ENCODE measurements at places on chromosomes 3 and 15. TPM values are rescaled to one million over a fixed set of nuclear protein-coding genes. Genes with fewer than 3 reads are reported as not detected.

DNA sequence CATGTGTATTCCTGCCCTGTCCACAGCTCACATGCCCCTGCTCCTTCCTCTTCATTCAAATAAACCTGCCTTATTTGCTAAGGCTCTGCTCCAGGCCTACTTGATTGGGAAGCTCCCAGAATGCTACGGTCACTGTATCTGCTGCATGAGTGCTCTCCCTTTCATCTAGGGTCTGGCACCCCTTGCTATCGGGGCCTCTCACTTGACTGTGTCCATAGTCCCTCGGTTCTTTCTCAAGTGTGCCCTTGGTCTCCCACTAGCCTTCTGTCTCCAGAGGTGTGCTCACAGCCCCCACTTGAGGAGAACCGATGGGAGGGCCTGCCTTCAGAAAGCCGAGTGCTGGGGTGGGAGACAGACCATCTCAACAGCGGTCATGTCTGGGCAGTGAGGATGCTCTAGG is 57.4 kb upstream of the NMNAT3 start:
- no peak for DNase-seq

- no peak for DNase-seq
Observed at GRCh38 chr3:188687389-188687788, 484.4 kb upstream of the TPRG1 start.

- no peak for DNase-seq
Observed at GRCh38 chr3:129658110-129658843, 51.8 kb upstream of the PLXND1 start.

- DNase-seq: no peak
Observed at GRCh38 chr3:72702390-72702789, 145.9 kb downstream of the SHQ1 start.

CCK gene
- total RNA-seq: 0.28 TPM
